ENCODE measurements at places on chromosomes 5 and 9.
A peak's percentile ranks its signal among the peaks of the same experiment; 100 is the strongest.

- no peak for DNase-seq
Observed at GRCh38 chr9:101469026-101469425, 33.5 kb upstream of the ALDOB start.

- DNase-seq = no peak
Observed at GRCh38 chr5:90632791-90633190, 74.2 kb downstream of the ADGRV1 start.

GRCh38 chr9:117757561-117758190 is 53.5 kb downstream of the TLR4 start:
- no peak for DNase-seq

DNA sequence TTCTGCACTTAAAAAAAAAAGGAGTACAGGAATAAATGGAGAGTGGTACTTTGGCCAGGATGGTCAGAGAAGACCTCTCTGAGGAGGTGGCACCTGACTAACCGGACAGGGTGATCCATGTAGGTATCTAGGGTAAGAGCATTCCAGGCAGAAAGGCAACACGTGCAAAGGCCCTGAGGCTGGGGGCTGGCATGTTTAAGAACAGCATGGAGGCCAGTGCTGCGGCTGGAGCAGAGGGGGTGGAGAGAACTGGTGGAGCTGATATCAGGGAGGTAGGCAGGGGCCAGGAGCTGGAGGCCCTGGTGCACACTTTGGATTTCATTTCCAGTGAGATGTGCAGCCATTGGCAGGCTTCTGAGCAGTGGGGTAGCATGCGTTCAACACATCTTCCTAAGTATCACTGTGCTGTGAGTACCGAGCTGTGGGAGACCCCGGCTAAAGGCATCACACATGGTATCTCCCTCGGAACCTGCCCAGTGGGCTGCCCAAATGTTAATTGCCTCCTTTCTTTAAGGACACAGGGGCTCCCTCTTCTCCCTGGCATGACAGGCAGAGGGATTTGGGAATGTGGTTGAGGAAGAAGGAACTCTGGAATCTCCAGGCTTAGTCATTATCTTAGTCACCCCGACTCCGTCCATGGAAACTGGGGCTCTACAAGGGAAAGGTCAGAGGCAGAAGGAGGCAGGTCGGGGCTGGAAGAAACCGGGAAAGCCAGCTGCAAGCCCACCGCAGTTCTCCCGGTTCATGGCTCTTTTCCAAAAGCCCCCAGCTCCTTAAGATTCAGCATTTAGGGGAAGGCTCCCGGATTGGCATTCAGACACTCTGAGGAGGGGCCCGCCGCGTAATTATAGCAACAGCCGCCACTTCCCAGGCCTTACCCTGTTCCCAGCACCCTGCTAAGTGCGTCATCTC is 18.6 kb downstream of the SLC6A7 start:
- DNase-seq = peak; percentile 79

GRCh38 chr9:112844771-112845542 is 45.7 kb downstream of the SLC46A2 start:
- DNase-seq = peak; percentile 61

All from mesenchymal stem cell (in vitro differentiated cells and primary cell).